ENCODE measurements at places on chromosomes 12 and 14. TPM values are rescaled to one million over a fixed set of nuclear protein-coding genes. Genes with fewer than 3 reads are reported as not detected.
A peak's percentile ranks its signal among the peaks of the same experiment; 100 is the strongest.

DNA sequence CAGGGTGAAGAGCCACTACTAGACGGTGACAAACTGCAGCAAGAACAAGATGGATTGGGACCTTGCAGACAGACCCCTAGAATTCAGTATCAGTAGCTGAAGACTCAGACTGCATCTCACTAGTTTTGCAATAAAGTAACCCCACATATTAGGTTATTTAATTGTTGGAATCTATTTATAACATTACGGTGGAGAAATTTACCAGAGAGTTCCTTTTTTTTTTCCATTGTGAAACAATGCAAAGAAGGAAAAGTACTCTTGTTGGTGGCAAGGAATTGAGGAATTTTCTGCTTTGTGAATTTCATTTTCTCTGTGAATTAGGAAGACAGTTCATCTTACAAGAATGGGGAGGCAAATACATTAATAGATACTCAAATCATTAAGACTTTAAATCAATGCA is 185.7 kb upstream of the PPFIA2 start:
- DNase-seq, result no peak

GRCh38 chr12:45268672-45269411 is 52.9 kb downstream of the ANO6 start:
- DNase-seq, result peak; percentile 20

MYH6 gene
- 0.03 TPM for total RNA-seq

DNA sequence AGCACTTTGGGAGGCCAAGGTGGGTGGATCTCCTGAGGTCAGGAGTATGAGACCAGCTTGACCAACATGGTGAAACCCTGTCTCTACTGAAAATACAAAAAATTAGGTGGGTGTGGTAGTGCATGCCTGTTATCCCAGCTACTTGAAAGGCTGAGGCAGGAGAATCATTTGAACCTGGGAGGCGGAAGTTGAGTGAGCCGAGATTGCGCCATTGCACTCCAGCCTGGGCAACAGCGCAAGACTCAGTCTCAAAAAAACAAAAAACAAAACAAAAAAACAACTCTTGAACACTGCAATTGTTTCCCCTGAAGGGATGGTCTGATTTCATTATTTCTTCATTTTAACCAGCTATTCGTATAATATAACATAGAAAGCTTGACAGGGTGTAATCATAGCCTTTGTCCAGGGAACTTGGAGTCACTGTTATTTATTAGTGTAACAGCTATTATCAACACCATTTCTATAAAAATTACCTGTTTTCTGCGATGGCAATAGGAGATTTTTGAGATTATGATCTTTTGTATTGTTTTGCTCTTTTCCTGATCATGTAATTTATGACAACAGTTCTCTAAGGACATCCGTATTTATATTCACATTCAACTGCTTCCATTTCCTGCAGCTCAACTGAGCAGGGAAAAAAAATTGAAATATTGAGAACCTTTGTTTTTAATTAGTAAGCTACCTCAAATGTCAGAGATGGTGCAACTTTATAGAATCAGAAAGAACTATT is 94.7 kb downstream of the DIP2B start:
- no peak for DNase-seq

PRPF40B gene
- total RNA-seq, result 22.9 TPM

DNA sequence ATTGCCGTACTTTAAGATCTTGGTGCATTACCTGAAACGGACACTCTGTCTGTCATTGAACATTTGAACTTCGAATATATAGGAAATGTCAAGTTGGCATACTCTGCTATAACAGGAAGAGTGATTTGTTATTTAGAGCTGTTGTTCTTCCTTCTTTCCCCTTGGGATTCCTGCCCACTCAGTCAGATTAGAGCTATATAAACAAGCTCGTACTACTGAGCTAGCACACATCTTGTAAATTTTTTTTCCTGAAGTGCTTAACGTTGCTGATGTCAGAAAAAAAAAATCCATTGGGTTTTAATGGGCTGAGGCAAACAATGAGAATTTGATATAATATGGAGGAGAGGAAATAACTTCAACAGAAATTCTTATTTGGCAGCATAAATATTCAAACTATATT is 26.8 kb downstream of the RGS6 start:
- no peak for DNase-seq

- no peak for DNase-seq
Measured at GRCh38 chr12:127966331-127966730, 300.6 kb upstream of the TMEM132C start.

DNA sequence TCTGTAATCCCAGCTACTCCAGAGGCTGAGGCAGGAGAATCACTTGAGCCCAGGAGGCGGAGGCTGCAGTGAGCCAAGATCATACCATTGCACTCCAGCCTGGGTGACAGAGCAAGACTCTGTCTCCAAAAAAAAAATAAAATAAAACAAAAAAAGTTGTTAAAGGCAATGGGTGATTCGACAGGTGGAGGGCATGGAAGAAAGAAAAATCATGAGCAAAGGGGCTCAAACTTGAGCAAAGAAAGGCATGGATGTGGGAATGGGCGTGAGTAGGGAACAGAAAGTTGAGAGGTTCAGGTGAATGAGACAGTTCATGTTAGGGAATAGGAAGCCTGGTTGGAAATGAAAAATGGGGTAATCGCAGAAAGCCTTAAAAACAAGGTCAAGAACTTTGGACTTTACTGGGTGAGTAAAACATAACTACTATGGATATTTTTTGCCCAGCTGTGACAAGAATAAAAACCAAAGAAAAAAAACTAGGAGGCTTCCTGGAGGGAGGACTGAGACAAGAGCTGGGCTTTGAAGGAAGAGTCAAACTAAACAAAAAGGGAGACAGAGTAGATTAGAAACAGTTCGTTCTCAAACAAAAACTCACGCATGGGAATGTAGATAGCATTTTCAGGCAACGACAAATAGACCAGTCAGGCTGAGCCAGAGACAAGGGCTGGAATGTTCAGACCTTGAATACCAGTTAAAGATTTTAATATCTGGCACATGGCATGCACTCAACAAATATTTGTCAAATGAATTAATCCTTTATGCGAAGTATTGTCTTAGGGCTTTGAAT is 18.8 kb downstream of the PYM1 start:
- no peak for DNase-seq

RAD51B gene
- total RNA-seq, result 9.6 TPM

DNA sequence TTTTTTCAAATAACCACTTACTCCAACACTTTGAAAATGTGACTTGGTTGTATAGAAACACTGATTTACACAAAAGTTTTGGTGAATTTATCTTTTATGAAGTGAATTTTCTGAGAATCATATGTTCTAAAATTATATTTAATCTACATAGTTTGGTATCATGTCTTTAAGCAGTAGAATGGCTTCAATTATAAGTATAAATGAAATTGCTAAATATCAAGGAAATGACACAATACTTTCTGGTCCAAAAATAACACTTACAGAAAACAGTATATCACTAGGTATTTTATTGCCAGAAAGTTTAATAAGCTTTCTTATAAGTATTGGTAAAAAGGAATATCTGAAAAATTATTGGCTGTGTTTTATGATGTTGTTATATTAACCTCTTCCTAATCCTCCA is 90.9 kb downstream of the SRGAP1 start:
- no peak for DNase-seq

NTF3 gene
- total RNA-seq, result 0.92 TPM

PRB2 gene
- total RNA-seq, result not detected

ERGIC2 gene
- total RNA-seq, result 71.3 TPM

GRCh38 chr12:102120564-102120873 is 536 bp downstream of the PARPBP start:
- DNase-seq, result peak; percentile 3

DNA sequence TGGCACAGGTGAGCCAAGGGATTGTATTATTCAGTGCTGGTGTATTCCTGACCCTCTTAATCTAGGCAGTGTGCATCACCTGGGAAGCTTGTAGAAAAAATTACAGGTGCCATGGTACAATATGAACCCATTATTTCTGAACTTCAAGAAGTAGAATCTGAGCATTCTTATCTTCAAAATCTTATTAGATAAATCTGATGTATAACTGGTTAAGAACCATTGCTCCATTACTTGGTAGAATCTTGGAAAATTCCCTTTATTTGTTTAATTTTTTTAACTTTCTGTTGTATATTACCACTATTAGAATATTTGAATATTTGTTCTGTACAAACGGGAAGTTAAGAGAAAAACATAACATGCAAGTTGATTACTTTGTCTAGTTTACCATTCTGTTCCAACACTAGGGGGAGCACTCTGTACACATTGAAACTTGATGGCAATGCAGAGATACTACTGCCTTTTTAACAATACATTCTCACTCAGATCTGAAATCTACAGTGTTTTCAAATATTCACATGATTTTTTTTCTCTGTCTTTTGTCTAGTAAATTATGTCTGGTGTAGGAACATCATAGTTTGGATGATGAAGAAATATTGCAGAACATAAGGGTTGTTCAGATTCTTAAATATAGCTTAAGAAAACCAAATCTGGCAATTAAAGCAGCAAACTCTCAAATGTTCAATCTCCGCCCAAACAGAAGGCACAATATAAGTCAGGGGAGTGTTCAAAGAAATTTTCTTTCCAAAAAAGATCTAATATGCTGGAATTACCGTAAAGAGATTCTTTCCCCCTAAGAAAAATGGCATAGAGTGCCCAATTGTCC is 196.6 kb downstream of the PCNX1 start:
- DNase-seq, result peak; percentile 37

GRCh38 chr12:53402871-53403270 is 20.8 kb upstream of the AMHR2 start:
- DNase-seq, result no peak

- DNase-seq, result peak; percentile 66
Measured at GRCh38 chr14:68780358-68781160, 12.3 kb downstream of the ZFP36L1 start.

DNA sequence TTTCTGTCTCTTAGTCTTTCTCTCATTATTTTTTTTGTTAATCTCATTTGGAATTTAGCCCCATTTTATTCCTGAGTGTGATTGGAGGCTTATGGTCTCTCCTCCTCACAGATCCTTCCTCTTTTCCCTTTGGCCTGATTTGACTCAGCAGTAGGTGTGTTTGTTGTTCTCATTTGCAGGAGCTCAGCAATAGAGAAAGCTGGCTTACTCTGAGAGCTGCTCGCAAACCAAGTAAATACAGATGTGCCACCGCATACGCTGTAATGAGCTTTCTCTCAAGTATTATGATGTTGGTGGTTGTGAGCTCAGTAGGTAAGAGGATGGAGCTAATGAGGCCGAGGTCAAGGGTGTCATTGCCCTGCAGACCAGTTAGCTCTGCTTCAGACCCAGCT is 206.5 kb downstream of the ETV6 start:
- DNase-seq, result peak; percentile 34

TMEM132C gene
- 0.22 TPM for total RNA-seq

UBE2N gene
- 342 TPM for total RNA-seq

LTB4R gene
- total RNA-seq, result 4.2 TPM

- peak; percentile 40 for DNase-seq
Measured at GRCh38 chr14:105317546-105317945, 3.0 kb downstream of the PACS2 start.

DBX2 gene
- not detected for total RNA-seq

- DNase-seq, result no peak
Measured at GRCh38 chr14:102370305-102370809, 7.6 kb downstream of the TECPR2 start.

- DNase-seq, result no peak
Measured at GRCh38 chr14:101732118-101732517, 29.4 kb upstream of the PPP2R5C start.
